Activated T-helper 2 cell treated with anti-CD3 and anti-CD28 coated beads, Interferon-gamma antibody, Interleukin-2, Interleukin-4, amounts not matched to agents 10 μg/mL and 5 μg/mL and 100 μg/mL, durations not matched to agents 14 hours and 24 hours and 36 hours (primary cell): ENCODE measurements at places on chromosomes 3 and 15. TPM values are rescaled to one million over a fixed set of nuclear protein-coding genes. Genes with fewer than 3 reads are reported as not detected.

GOLGA6L7 gene
- total RNA-seq: not detected in 2 replicates

TMEM87A gene
- total RNA-seq: 34.1 and 34.8 TPM in 2 replicates

DNA sequence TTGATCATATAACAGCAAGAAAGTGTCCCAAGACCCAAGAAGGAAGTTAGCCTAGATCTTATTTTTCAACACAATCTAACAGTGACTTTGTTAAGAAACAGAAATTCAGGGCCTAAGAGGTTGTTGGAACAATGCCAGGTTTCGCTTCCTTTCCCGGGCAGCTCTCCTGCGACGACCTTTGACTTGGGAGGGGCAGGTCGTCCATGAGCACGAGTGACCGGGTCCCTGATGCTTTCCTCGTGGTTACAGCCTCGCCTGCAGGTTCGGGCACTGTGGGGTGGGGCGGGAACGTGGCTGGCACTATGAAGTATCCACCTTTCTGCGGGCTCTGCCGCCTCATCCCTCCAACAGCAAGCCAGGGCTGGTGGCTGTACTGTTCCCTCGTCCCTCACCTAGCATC is 90.1 kb upstream of the RGMA start:
- H3K27me3 ChIP-seq: no peaks in the 10 kb centered on the region
- H3K36me3 ChIP-seq: no peaks in the 10 kb centered on the region
- no peak overlapping the region for H3K27ac ChIP-seq
- no peak overlapping the region for H3K4me3 ChIP-seq
- no peak for DNase-seq

- H3K27me3 ChIP-seq: peaks cover 28% of the 10 kb centered on the region
- no peak overlapping the region for H3K4me3 ChIP-seq
- no peak overlapping the region for H3K27ac ChIP-seq
- no peak for DNase-seq
- no peaks in the 10 kb centered on the region for H3K36me3 ChIP-seq
These were observed 18.4 kb upstream of the TOPAZ1 start for GRCh38 chr3:44223299-44223698.

DNA sequence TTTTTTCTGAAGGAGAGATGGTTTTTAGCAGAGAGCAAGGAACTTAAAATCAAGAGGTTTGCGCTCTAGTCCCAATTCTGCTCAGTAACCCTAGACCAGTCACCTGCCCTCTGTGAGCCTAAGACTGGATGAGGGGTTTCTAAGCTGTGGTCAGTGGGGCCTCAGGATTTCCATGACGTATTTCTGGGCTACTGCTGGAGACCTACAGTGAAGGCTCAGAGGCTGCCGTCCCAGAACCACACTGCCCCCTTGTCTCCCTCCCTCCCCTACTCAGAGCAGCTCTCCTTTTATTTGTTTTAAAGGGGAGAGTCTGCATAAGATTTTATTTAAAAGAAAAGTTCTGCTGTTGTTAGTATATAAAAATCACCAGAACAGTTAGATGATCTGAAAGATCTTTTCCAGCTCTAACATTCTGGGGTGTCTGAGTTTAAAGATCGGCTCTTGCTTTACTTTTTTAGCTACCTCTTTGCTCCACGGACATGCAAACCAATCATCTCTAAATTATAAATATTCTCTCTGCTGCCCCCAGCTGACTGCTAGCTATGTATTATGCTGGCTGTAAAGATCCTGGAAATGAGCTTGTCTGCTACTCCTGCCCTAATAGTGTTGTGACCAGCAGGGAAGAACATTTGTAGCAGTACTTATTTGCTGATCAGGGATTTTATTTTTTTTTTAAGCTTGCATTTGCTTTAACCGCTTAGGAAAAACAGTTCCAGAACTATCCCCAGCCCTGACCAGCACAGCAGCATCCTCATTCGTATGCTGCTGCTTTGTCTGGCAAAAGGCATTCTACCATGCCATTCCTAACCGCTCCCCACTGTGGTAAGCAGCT is 28.6 kb upstream of the NDUFB4 start:
- H3K4me3 ChIP-seq: no peak overlapping the region
- H3K27me3 ChIP-seq: peaks cover 7% of the 10 kb centered on the region
- H3K4me1 ChIP-seq: no peaks in the 10 kb centered on the region

GRCh38 chr3:193499136-193499770 is 55.4 kb downstream of the ATP13A4 start:
- peaks cover 10% of the 10 kb centered on the region for H3K27me3 ChIP-seq
- no peak for DNase-seq
- H3K36me3 ChIP-seq: no peaks in the 10 kb centered on the region
- H3K27ac ChIP-seq: no peak overlapping the region
- H3K4me3 ChIP-seq: no peak overlapping the region

DNA sequence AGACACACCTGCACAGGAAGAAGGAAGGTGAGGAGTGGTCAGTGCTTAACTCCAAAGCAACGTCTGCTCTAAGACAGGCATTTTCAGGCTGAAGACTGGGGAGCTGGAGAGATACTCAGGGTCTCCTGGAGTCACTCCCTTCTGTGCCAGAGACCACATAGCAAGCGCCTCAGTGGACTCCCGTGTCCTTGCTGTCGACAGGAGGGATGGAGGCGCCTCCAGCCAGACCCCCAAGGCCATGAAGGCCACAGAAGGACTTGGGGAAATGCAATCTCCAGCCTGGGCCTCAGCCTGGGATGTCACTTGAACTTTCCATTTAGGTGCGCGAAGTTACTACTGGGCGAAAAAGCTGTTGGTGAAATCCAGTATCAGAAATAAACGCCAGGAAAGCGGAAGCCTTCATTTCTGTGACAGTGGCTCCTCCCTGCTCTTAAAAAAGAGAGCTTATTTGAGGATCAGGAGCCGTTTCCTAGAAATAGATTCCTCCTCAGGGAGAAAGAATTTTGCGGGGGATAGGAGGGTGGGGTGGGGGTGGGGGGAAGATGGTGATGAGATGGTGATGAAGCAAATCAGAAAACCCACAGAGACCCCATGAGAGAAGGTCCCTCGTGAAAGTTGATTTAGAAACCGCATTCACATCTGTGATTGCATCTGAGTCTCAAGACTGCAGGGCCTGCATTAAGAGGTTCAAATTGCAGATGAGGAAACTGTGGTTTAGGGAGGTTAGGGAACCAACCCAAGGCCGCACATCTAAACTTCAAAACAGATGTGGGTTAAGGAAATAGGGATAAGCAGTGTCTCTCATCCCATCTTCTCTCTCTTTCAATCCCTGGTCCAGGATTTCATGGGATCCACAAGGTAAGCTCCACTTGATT is 78.8 kb downstream of the ATP2B2 start:
- H3K27ac ChIP-seq: no peak overlapping the region
- H3K4me1 ChIP-seq: no peaks in the 10 kb centered on the region
- H3K27me3 ChIP-seq: peaks cover 1% of the 10 kb centered on the region
- no peak overlapping the region for H3K4me3 ChIP-seq
- H3K36me3 ChIP-seq: no peaks in the 10 kb centered on the region

- H3K36me3 ChIP-seq: no peaks in the 10 kb centered on the region
- H3K27me3 ChIP-seq: no peaks in the 10 kb centered on the region
- H3K4me3 ChIP-seq: no peak overlapping the region
- H3K27ac ChIP-seq: no peak overlapping the region
- no peak for DNase-seq
These were observed 121.3 kb upstream of the ZNF717 start for GRCh38 chr3:75906555-75907112.

- no peaks in the 10 kb centered on the region for H3K36me3 ChIP-seq
- H3K4me1 ChIP-seq: peaks cover 6% of the 10 kb centered on the region
- peaks cover 25% of the 10 kb centered on the region for H3K27me3 ChIP-seq
- no peak for DNase-seq
These were observed 11.6 kb downstream of the PLA1A start for GRCh38 chr3:119609301-119609700.
